ENCODE measurements at places on chromosomes 11 and 22.
A peak's percentile ranks its signal among the peaks of the same experiment; 100 is the strongest.

DNA sequence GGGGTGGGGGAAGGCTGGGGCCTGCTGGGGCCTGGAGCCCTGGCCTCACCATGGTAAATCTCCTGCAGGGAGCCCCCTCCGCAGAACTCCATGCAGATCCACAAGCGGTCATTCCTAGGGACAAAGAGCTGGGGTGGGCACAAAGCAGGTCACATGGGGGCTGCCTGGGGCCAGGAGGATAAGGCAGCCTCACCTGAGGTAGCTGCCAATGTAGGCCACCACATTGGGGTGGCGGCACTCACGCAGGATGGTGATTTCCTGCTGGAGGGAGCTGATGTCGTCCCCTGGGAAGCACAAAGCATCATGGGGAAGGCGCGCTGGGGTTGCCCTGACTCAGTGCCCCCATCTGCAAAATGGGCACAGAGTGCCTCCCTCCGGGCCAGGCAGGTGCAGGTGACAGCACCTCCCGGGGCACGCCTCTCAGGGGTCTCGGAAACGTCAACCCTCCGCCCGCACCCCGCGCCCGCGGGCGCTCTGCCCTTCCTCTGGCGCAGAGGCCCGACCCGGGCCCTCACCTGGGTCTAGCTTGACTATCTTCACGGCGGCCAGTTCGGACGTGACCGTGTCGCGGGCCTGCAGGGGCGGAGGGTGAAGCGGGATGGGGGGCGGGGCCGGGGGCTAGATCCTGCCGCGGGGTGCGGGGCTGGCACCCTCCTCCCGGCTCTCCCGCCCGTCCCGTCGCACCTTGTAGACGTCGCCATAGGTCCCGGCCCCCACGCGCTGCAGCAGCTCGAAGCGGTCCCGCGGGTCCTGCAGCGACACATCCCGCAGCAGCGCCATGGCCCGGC lies 450 bp downstream of the MAP4K2 start:
- H3K27ac ChIP-seq = peak overlapping the region; percentile 61
- no peaks in the 10 kb centered on the region for H3K27me3 ChIP-seq
- peaks cover 56% of the 10 kb centered on the region for H3K36me3 ChIP-seq
- peak overlapping the region; percentile 88 for H3K4me3 ChIP-seq
- ATAC-seq = peak; percentile 53

- no peaks in the 10 kb centered on the region for H3K36me3 ChIP-seq
- H3K27me3 ChIP-seq = peaks cover 17% of the 10 kb centered on the region
- peak; percentile 41 for ATAC-seq
- no peak overlapping the region for H3K4me3 ChIP-seq
Observed at GRCh38 chr11:57290288-57290687, 34.5 kb downstream of the TNKS1BP1 start.

GRCh38 chr22:23787910-23788309 lies 1.1 kb downstream of the SMARCB1 start:
- H3K27ac ChIP-seq = peak overlapping the region; percentile 89
- peaks cover 6% of the 10 kb centered on the region for H3K4me1 ChIP-seq
- H3K4me3 ChIP-seq = peak overlapping the region; percentile 94
- peaks cover 17% of the 10 kb centered on the region for H3K36me3 ChIP-seq

DNA sequence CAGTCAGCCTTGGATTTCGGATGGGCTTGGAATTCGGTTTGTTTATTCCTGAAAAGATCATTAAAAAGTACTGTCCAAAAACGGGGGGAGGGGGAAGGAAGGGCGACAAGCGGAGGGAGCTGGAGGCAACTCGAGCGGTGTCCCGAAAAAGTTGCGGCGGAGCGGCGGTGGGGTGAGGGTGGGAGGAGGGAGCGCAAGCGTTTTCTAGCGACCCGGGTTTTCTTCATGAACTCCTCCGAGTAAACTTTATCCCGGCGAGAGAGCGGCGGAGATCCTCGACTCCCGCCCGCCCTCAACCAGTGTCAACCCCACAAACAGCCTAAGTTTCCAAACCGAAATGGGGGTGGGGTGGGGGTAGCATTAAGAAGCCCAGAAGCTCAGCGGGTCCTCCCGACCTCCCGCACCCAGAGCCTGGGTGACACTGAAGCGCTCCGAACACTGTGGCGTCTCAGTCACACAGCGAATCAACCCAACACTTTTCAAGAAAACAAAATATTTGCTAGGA lies 133.0 kb upstream of the C11orf58 start:
- no peak overlapping the region for H3K27ac ChIP-seq
- peaks cover 42% of the 10 kb centered on the region for H3K27me3 ChIP-seq
- H3K4me3 ChIP-seq = no peak overlapping the region
- H3K36me3 ChIP-seq = peaks cover 9% of the 10 kb centered on the region
- no peak for ATAC-seq

GRCh38 chr11:46133119-46133518 lies 11.9 kb upstream of the PHF21A start:
- H3K36me3 ChIP-seq = no peaks in the 10 kb centered on the region
- H3K4me1 ChIP-seq = no peaks in the 10 kb centered on the region

GRCh38 chr11:4467811-4468606 lies 14.4 kb upstream of the OR52K1 start:
- no peak overlapping the region for H3K4me3 ChIP-seq
- H3K36me3 ChIP-seq = no peaks in the 10 kb centered on the region
- H3K27me3 ChIP-seq = peaks cover 20% of the 10 kb centered on the region
- H3K4me1 ChIP-seq = no peaks in the 10 kb centered on the region
- H3K27ac ChIP-seq = no peak overlapping the region

- ATAC-seq = no peak
- H3K27ac ChIP-seq = no peak overlapping the region
- H3K4me1 ChIP-seq = no peaks in the 10 kb centered on the region
- no peaks in the 10 kb centered on the region for H3K27me3 ChIP-seq
- no peaks in the 10 kb centered on the region for H3K36me3 ChIP-seq
Observed at GRCh38 chr11:76169473-76169896, 36.8 kb downstream of the WNT11 start.

DNA sequence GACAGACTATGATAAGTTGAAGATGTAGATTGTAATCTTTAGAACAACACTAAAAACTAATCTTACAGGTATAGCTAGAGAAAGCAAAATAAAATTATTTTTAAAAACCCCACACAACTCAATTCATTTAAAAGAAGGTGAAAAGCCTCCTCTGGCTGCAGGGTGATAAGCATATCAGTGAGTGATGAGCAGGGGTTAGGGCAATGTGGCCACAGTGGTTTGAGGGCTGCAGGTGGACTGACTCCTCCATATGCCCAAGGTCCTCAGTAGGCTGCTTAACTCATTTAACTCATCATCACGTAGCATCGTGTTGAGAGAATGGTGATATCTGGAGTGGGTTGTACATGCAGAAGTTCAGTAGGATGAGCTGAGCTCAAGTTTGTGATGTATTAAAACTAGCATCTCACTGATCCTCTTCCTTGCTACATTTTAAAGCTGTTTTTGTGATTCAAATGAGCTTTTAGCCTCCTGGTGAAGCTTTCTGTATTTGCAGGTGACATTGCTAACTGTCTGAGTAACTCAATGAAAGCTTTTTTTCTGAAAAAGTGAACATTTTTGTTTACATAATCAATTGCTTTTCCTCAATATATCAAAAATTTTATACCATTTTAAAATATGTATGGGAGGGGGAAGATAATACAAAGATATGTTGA lies 37.0 kb upstream of the SC5D start:
- H3K4me3 ChIP-seq = no peak overlapping the region
- H3K27ac ChIP-seq = no peak overlapping the region
- ATAC-seq = no peak
- no peaks in the 10 kb centered on the region for H3K4me1 ChIP-seq
- peaks cover 4% of the 10 kb centered on the region for H3K27me3 ChIP-seq

DNA sequence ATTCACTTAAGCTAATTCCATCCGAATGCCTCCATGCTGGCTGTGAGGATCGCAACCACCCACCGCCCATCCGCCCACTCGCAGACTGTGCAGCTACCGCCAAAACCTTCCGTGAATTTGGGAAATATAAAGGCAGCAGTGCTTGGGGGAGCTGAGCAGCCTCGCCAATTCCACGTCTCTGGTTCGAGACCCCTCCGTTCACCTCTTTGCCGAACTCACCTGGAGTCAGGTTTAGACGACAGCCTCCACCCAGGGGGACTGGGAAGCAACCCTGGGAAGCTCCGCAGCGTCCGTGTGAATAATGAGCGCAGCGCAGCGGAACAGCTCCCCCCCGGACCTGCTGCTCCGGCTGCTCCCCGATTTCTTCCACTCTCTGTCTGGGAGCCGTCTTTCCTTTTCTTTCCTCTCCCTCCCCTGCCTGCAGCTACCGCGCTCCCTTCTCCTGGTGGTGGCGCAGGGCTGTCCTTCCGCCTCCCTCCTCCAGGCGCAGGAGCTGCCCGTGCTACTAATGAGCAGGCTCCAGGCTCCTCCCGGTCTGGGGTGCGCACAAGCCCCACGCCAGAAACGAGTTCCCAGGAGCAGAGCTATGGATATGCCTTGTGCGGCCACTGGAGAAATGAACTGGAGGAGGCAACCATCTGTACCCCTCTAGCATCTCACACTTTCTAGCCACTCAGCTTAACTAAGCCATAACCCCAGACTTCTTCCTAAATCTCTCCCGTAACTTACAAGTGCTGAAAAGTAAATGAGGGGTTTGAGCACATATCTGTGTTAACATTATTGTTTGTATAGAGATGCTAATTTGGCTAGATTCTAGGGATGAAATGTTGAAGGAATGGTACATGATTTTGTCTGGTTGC lies 107.3 kb downstream of the XKR3 start:
- H3K27me3 ChIP-seq = peaks cover 7% of the 10 kb centered on the region
- H3K4me3 ChIP-seq = no peak overlapping the region
- ATAC-seq = no peak

DNA sequence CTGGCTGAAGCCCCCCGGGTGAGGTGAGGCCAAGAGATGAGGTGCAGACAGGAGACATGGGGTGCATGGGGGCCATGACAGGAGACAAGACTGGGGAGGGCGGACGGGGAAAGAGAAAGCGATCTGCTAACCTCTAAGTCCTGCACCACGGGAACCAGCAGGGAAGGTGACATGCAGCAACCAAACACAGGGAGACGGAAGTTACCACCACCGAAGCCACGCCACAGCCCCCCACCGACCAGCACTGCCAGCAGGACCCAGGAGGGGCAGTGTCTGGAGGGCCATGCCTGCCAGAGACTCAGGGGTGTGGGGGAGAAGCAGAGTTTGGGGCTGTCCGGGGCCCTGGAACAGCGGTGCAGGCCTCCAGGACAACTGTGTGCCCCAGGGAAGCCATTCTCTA lies 14.1 kb upstream of the RASL10A start:
- no peak overlapping the region for H3K27ac ChIP-seq
- no peaks in the 10 kb centered on the region for H3K4me1 ChIP-seq
- H3K36me3 ChIP-seq = peaks cover 13% of the 10 kb centered on the region
- no peaks in the 10 kb centered on the region for H3K27me3 ChIP-seq
- ATAC-seq = no peak
- no peak overlapping the region for H3K4me3 ChIP-seq

- H3K36me3 ChIP-seq = no peaks in the 10 kb centered on the region
- H3K27me3 ChIP-seq = peaks cover 9% of the 10 kb centered on the region
- H3K27ac ChIP-seq = no peak overlapping the region
- H3K4me3 ChIP-seq = no peak overlapping the region
- H3K4me1 ChIP-seq = peaks cover 5% of the 10 kb centered on the region
- no peak for ATAC-seq
Observed at GRCh38 chr11:36330411-36330810, 34.3 kb downstream of the PRR5L start.

DNA sequence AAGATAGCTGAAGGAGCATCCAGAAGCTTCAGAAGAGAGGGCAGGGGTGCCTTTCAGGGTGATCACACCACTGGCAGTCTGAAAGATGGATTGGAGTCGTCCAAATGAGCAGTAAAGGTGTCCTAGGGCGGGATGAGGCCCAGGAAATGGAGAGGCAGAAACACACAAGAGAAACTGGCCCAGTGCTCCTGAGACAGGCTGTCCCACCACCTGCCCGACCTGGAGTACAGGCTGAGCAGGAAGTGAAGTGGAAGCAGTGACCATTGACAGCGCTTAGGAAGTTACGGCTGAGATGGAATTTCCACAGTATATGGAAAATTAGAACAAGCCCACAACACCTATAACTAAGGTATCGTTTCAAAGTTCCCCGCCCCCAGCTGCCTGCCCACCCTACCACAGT lies 16.1 kb downstream of the EIF3F start:
- no peak for ATAC-seq
- peaks cover 26% of the 10 kb centered on the region for H3K36me3 ChIP-seq
- no peaks in the 10 kb centered on the region for H3K27me3 ChIP-seq
- H3K4me3 ChIP-seq = no peak overlapping the region

DNA sequence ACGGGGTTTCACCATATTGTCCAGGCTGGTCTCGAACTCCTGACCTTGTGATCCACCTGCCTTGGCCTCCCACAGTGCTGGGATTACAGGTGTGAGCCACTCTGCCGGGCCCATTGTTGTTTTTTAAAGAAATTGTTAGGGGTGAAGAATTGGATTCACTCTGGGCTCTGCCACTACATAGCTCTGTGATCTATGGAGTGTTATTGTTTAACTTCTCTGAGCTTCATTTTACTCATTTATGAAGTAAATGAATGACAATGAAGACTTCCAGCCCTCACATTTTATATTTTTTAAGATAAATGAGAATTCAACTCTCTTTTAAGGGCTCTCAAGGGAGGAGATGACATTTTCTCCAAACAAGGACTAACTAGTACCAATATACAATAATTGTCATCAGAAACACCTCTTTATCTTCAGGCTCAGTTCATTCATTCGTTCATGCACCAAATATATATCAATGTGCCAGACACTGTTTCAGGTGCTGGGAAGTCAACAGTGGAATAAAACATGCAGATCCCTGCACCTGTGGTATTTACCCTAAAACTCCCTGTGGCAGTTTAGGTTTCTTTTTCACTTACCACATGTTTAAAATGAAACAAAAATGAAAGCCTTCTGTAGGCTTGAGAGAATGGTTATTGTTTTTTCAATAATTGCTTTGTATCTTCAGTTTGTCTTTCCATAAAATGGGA lies 23.5 kb upstream of the GRAMD1B start:
- peaks cover 10% of the 10 kb centered on the region for H3K4me1 ChIP-seq
- ATAC-seq = peak; percentile 80
- H3K27me3 ChIP-seq = peaks cover 4% of the 10 kb centered on the region
- peak overlapping the region; percentile 31 for H3K27ac ChIP-seq
- H3K36me3 ChIP-seq = no peaks in the 10 kb centered on the region
- H3K4me3 ChIP-seq = peak overlapping the region; percentile 68

All from activated T-helper 17 cell treated with anti-CD3 and anti-CD28 coated beads, Interleukin-2, amount 50 U/mL, for 72 hours (primary cell).